ENCODE measurements at places on chromosomes 12 and 14.
A peak's percentile ranks its signal among the peaks of the same experiment; 100 is the strongest.

DNA sequence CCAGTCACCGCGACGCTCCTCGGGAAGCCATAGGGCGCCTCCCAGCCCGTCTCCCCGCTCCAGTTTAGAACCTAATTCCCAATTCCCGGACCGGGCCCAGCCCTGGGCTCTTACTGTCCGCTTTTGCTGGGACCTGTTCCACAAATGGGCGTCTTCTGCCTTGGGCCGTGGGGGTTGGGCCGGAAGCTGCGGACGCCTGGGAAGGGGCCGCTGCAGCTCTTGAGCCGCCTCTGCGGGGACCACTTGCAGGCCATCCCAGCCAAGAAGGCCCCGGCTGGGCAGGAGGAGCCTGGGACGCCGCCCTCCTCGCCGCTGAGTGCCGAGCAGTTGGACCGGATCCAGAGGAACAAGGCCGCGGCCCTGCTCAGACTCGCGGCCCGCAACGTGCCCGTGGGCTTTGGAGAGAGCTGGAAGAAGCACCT lies 797 bp downstream of the UNG start:
- DNase-seq = no peak

DNA sequence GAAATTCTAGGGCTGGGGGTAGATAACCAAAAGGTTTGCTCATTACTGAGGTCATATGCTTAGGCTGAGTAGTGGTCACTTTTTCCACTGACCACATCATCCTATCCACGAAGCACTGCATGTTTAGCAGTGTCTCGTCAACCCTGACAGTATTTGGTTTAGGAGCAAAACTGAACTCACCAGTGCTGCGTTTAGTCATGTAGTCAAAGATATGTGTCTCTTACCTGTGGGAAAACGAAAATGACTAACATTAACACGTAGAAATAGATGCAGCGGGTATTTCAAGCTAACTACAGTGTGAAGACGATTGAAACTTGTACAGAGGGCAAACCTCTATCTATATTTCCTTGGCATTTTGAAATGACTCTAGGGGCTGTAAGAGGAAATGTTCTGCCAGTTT lies 34.6 kb downstream of the MTHFD1 start:
- DNase-seq = no peak

GRCh38 chr14:99513946-99514551 lies 32.8 kb downstream of the CCNK start:
- no peak for DNase-seq

DNA sequence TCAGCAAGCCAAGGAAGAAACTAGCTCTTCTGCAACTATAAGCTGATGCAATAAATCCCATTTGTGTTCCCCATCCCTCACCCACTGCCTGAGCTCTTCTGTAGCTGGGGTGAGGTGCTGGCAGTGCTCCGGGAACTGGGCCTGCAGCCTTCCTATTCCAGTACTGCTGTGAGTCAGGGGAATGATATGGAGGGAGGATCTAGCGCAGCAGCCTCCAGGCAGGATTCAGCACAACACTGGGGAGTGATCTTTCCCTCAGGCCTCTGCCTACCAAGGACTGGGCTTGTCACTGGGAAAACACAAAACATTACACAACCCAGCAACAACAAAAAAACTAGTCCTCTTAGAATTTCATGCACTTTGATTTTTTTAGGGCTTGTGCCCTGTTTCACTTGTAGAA lies 58.7 kb downstream of the ST8SIA1 start:
- peak; percentile 88 for DNase-seq

DNA sequence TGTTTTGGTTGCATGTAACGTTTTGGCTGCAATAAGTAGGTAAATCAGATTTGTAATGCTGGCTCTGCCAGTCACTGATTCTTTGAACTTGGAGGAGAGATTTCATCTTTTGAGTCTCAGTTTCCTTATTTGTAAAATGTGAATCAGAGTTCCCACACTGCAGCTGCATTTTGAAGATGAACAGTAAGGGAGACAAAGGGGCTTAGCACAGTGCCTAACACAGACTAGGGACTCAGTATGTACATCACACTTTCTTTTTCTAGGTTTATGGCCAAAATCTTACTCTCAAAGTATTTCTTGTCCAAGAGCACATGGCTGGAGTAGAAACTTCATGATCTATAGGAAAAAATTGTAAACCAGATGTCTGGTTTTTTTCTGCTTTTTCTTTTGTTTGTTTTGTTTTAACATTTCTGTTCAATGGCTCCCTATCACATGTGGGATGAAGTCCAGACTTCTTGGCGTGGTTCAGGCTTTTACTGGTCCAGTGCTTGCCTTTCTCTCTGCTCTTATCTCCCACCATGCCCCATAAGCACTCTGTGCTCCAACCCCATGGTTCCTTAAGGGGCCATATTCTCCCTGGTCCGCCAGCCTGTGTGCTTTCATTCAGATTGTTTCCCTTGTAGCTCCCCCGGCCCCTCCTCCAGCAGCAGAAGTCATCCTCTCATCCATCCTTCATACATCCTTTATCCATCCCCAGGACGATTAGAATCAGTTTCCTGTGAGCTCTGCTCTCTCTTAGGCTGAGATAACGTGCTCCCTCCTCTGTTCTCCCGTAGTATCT lies 58.0 kb downstream of the SYNE2 start:
- DNase-seq = no peak

GRCh38 chr14:69612014-69612782 lies 802 bp downstream of the SUSD6 start:
- DNase-seq = no peak

- no peak for DNase-seq
These were observed 587.7 kb downstream of the C12orf50 start for GRCh38 chr12:87441511-87441910.

- DNase-seq = no peak
These were observed 936 bp downstream of the AKT1 start for GRCh38 chr14:104794631-104794992.

- no peak for DNase-seq
These were observed 13.9 kb downstream of the MFAP5 start for GRCh38 chr12:8648576-8649205.

DNA sequence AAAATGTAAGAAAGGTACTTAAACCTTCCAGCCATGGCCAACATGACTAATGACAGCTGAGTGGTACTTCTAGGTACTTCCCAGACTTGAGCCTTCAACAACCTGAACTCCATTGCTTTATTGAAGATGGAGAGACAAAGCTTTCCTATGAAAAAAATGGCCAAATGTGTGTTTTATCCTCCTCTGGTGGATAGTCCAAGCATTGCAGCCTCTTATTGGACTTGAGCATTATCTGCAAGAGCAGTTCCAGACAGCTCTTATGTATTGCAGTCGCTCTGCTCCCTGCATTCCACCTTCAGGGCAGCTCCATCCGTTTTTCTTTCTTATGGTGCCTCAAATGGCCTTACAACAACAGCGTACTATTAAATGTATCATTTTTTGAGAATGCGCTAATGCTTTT lies 588.2 kb downstream of the NRXN3 start:
- no peak for DNase-seq

GRCh38 chr12:101330631-101331030 lies 50.7 kb downstream of the UTP20 start:
- DNase-seq = no peak

Data from retinal pigment epithelial cell (primary cell).